ENCODE measurements at places on chromosomes 7 and 10. TPM values are rescaled to one million over a fixed set of nuclear protein-coding genes. Genes with fewer than 3 reads are reported as not detected.

Gene ASZ1
- not detected for total RNA-seq

Gene SMO
- total RNA-seq = 37.4 TPM

Gene ZPBP
- not detected for total RNA-seq

Gene SFTPA1
- total RNA-seq = not detected

Gene PKD2L1
- not detected for total RNA-seq

Gene PRSS1
- not detected for total RNA-seq

Gene C7orf25
- total RNA-seq = 9.7 TPM

Gene HOXA6
- not detected for total RNA-seq

Gene OR2A1
- not detected for total RNA-seq

Gene CAMK1D
- total RNA-seq = 31.2 TPM

- DNase-seq = no peak
- no peaks in the 10 kb centered on the region for H3K27me3 ChIP-seq
- H3K4me3 ChIP-seq = no peak overlapping the region
- no peaks in the 10 kb centered on the region for H3K36me3 ChIP-seq
- no peak overlapping the region for H3K27ac ChIP-seq
- peaks cover 5% of the 10 kb centered on the region for H3K4me1 ChIP-seq
Observed at GRCh38 chr7:112357136-112357535, 93.1 kb upstream of the IFRD1 start.

DNA sequence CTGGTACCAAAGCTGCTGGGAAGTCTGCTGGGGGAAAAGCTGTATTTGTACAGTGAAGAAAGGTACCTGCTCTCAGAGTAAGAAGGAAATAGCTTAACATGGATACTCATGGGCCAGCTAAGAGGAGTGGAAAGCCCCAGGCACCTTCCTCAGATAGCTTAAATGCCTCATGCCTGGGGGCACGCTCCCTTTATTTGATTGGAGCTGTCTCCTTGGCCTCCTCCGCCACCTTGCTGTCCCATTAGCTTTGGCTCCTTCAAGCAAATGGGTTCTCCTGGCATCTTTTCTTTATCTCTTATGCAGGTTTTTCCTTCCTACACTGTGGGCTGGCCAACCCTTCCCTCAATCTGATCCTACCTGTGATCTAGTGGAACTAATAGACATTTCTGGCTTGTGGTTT, 318.5 kb downstream of the SH2D4B start:
- no peaks in the 10 kb centered on the region for H3K36me3 ChIP-seq
- H3K27me3 ChIP-seq = peaks cover 12% of the 10 kb centered on the region
- H3K27ac ChIP-seq = no peak overlapping the region

DNA sequence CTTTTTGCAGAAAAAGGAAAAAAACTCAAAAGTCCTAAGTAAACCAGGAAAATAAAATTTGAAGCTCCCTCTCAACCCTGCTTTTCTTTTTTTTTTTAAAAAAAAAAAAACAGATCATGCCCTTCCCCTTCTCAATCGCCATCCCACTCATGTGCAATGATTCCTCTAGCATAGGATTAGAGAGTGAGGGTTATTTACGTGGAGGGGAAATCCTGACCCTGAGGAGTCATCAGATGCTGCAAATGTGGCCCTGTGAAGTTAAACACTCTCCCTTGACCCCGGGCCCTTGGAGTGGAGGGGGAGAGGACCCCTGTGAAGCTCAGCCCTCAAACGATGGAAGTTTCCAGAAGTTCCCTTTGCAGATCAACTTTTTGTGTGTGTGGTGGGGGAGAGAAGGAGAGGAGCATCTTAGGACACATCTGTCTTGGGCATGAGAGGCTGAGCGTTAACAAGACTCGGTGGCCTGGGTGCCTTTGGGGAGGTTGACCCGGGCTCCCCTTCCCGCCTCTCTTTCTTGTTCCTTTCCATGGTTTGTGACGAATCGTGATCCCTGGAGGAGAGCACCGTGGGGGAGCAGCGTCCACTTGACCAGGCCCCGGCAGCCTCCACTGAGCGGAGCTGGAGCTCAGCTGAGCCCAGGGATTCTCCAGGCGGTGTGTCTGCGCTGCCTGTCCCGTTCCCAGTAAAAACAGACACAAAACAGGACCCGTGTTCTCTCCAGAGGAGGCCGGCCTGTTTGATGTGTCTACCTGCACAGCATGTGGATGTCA, 1.5 kb upstream of the SHH start:
- no peak overlapping the region for H3K27ac ChIP-seq
- H3K4me1 ChIP-seq = peaks cover 35% of the 10 kb centered on the region
- no peaks in the 10 kb centered on the region for H3K36me3 ChIP-seq
- peaks cover 59% of the 10 kb centered on the region for H3K27me3 ChIP-seq

- no peak overlapping the region for H3K27ac ChIP-seq
- peaks cover 16% of the 10 kb centered on the region for H3K4me1 ChIP-seq
- H3K4me3 ChIP-seq = no peak overlapping the region
- no peak for DNase-seq
Observed at GRCh38 chr10:70622981-70623844, 20.7 kb upstream of the PRF1 start.

GRCh38 chr7:35463751-35464150, 209.9 kb upstream of the TBX20 start:
- H3K4me3 ChIP-seq = no peak overlapping the region
- peaks cover 3% of the 10 kb centered on the region for H3K27me3 ChIP-seq
- no peaks in the 10 kb centered on the region for H3K4me1 ChIP-seq
- no peaks in the 10 kb centered on the region for H3K36me3 ChIP-seq
- no peak for DNase-seq

- H3K4me1 ChIP-seq = peaks cover 25% of the 10 kb centered on the region
- no peaks in the 10 kb centered on the region for H3K27me3 ChIP-seq
- no peaks in the 10 kb centered on the region for H3K36me3 ChIP-seq
- peak overlapping the region; percentile 89 for H3K27ac ChIP-seq
- peak overlapping the region; percentile 87 for H3K4me3 ChIP-seq
- DNase-seq = no peak
Observed at GRCh38 chr10:117004227-117005025, 561 bp downstream of the SHTN1 start.

- no peaks in the 10 kb centered on the region for H3K36me3 ChIP-seq
- H3K4me3 ChIP-seq = no peak overlapping the region
- H3K27ac ChIP-seq = no peak overlapping the region
- H3K4me1 ChIP-seq = peaks cover 14% of the 10 kb centered on the region
Observed at GRCh38 chr10:18230794-18231193, 90.6 kb downstream of the CACNB2 start.

DNA sequence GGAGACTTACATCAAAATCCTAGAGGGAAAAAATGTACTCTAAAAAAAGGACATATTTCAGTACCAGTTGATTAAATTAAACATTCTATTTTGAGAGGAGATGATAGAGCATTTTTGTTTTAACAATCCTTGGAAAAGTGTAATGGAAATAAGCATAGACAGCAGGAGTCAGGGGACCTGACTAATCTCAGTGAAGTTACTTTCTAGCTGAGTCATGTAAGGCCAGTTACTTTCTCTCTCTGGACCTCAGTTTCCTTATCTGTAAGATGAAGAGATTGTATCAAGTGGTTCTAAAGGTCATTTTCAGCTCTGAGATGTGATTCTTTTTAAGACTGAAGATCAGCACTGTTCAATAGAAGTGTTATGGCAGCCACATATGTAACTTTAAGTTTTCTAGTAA, 44.1 kb downstream of the VTI1A start:
- H3K4me3 ChIP-seq = no peak overlapping the region
- H3K36me3 ChIP-seq = no peaks in the 10 kb centered on the region

DNA sequence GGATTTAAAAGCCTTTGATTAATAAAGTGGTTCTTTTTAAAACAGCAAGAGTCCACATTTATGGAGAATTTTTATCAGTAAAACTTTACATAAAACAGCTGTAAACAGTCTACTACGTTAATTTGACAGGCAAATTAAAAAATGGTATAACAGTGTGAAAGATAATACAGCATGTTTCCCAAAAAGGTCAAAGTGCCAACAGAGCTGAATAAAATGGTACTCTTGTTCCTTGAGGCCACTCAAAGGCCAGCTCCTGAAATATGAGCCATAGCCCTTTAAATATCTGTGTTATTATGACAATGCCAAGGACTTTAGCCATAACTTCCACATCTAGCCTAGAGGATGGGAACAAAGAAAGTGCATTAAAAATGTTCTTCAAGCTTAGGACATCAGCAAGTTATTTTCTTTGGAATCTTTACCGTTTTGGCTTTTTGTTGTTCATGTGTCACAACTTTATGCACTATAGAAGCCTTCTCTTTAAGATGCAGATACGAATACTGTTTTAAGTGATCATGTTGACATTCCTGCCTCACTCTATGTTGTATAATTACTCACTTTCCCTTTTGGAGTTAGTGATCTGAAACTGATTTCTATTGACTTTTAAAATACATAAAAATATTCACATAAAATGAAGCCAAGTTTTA, 165.6 kb downstream of the RNLS start:
- no peak for DNase-seq
- no peak overlapping the region for H3K27ac ChIP-seq
- H3K27me3 ChIP-seq = no peaks in the 10 kb centered on the region
- H3K4me1 ChIP-seq = peaks cover 17% of the 10 kb centered on the region
- no peak overlapping the region for H3K4me3 ChIP-seq

DNA sequence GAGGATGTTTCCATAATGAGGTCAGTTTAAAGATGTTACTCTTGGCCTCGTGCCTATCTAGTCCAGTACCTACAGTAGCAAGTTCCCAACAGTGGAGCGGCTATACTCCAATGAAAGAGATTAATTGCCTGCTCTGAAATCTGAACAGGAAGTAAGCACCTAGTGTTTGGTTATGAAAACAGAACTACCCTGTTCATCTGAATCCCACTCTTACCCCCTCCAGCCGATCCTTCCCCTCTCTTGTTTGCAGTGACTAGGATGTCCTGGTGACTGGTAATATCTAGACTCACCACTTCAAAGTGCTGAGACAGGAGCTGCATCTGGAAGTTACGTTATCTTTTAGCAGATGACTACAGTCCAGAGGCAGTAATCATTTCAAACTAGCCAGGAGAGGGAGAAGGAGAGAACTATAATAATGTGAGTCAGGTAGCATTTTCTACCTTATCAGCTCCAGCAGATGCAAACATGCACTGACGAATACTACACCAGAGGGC, 666.7 kb upstream of the NRP1 start:
- no peaks in the 10 kb centered on the region for H3K36me3 ChIP-seq
- H3K27ac ChIP-seq = no peak overlapping the region
- no peaks in the 10 kb centered on the region for H3K27me3 ChIP-seq
- no peak overlapping the region for H3K4me3 ChIP-seq
- no peaks in the 10 kb centered on the region for H3K4me1 ChIP-seq

- no peak overlapping the region for H3K4me3 ChIP-seq
- H3K36me3 ChIP-seq = peaks cover 18% of the 10 kb centered on the region
- peak overlapping the region; percentile 37 for H3K27ac ChIP-seq
- no peak for DNase-seq
- peaks cover 17% of the 10 kb centered on the region for H3K4me1 ChIP-seq
- no peaks in the 10 kb centered on the region for H3K27me3 ChIP-seq
Observed at GRCh38 chr10:3787816-3788215, 2.8 kb upstream of the KLF6 start.

DNA sequence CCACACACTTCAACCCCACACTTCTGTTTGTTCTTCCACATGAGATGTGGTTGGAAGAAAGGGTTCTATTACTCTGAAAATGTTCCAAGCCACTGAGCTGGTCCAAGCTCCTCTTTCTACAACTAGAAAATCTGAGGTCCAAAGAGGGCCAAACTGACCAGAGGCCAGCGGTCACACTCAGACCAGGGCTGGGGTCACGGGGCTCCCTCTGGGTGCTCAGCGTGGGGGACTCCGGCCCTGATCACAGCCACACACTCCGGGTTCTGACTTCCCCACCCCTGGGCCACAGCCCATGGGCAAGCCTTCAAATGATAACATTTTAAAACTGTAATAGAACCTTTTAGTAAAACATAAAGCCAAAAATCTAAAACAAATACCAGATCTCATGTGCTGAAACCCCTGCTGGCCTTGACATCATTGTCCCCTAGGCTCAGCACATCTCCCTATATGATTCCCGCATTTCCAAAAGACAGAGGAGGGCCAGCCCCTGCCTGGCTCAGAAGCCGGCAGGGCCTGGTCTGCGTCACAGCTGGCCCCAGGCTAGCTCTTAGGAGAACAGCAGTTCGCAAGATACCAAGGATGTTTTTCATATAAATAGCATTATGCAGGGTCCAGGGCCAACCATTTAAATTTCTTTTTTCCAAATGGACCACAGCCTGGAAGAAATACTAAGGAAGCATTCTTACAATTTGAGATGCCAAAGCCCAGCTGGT, 3.3 kb downstream of the CRYGN start:
- H3K4me1 ChIP-seq = peaks cover 24% of the 10 kb centered on the region
- no peak for DNase-seq
- no peak overlapping the region for H3K4me3 ChIP-seq
- no peaks in the 10 kb centered on the region for H3K27me3 ChIP-seq
- H3K36me3 ChIP-seq = no peaks in the 10 kb centered on the region

GRCh38 chr7:96321031-96321657, 754 bp downstream of the SLC25A13 start:
- no peaks in the 10 kb centered on the region for H3K27me3 ChIP-seq
- H3K27ac ChIP-seq = peak overlapping the region; percentile 96
- peaks cover 28% of the 10 kb centered on the region for H3K4me1 ChIP-seq
- H3K36me3 ChIP-seq = no peaks in the 10 kb centered on the region
- DNase-seq = peak; percentile 87
- H3K4me3 ChIP-seq = peak overlapping the region; percentile 93

DNA sequence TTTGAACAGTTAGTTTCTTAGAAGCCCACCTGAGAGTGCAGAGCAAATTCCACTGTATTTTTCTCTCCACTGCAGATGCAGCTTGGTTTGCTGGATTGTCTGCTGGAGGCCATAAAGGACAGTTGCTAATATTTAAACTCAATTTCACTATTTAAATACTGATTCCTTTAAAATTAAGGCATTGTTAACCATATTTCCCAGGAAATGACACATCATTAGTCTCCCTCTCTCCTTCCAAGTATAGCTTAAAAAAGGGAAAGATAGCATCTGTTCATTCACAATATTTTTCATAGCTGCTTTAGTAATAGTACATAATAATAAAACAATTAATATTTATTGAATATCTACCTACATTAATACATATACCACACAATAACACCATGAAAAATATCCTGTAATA, 252.9 kb downstream of the HGF start:
- H3K36me3 ChIP-seq = peaks cover 4% of the 10 kb centered on the region
- no peaks in the 10 kb centered on the region for H3K27me3 ChIP-seq
- no peak for DNase-seq

GRCh38 chr10:113648478-113648877, 15.4 kb downstream of the NRAP start:
- peaks cover 21% of the 10 kb centered on the region for H3K4me1 ChIP-seq
- no peaks in the 10 kb centered on the region for H3K36me3 ChIP-seq
- no peak overlapping the region for H3K27ac ChIP-seq
- DNase-seq = no peak
- no peak overlapping the region for H3K4me3 ChIP-seq

Data from chondrocyte (in vitro differentiated cells).